Ascending aorta (tissue), 2 donors: ENCODE measurements at places on chromosomes 3 and 15. TPM values are rescaled to one million over a fixed set of nuclear protein-coding genes. Genes with fewer than 3 reads are reported as not detected.

DNA sequence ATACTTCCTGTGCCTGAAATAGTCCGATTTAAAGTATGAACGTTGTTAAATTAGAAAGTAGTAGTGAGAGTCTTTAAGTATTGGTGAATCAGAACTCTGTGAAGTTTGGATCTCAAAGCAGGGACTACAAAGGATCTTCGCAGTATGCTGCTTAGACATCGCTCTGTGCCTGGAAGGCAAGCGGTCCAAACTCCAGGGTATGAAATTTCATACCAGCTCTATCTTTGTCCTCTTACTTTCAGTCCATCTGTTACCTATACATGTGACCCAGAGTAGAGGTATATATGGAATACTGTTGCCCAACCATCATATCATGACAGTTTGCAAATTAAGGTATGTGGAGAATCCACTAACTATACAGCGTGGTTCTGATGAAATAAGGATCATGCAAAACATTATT is 34.5 kb downstream of the VPS8 start:
- no peaks in the 10 kb centered on the region for H3K4me1 ChIP-seq
- no peak overlapping the region for H3K4me3 ChIP-seq

DNA sequence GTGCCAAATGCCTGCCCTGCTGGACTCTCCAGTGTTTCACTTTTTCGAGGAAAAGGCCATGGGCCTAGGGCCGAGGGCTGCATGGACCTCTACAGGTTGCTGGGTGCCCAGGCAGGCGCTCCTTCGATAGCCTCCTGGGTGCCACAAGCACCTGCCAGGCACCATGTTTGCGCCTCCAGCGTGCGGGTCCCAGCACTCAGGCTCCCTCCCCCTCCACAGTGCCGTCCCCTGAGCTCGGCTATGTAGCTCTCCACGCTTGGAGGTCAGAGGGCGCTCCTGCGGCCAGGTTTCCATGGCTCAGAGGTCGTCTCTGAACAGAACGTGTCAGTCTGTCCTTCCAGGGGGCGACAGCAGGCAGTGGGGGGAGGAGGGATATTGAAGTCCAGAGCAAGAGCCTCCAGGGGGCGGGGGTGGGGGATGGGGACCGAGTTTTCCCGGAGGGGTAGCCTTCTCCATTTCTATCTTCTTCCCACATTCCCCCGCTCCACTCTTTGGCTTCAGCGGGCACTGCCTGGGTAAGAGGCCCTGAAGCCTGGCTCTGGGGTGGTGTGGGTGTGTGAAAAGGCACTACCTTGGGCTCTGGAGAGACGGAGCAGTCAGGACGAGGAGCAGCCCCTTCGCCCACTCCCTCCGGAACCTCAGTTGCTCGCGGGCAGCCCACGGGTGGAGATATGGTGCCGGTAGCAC is 3.6 kb downstream of the ONECUT1 start:
- peaks cover 12% of the 10 kb centered on the region for H3K4me1 ChIP-seq
- H3K36me3 ChIP-seq, result no peaks in the 10 kb centered on the region
- no peak for DNase-seq
- H3K4me3 ChIP-seq, result no peak overlapping the region
- H3K27me3 ChIP-seq, result peaks cover 41% of the 10 kb centered on the region

DNA sequence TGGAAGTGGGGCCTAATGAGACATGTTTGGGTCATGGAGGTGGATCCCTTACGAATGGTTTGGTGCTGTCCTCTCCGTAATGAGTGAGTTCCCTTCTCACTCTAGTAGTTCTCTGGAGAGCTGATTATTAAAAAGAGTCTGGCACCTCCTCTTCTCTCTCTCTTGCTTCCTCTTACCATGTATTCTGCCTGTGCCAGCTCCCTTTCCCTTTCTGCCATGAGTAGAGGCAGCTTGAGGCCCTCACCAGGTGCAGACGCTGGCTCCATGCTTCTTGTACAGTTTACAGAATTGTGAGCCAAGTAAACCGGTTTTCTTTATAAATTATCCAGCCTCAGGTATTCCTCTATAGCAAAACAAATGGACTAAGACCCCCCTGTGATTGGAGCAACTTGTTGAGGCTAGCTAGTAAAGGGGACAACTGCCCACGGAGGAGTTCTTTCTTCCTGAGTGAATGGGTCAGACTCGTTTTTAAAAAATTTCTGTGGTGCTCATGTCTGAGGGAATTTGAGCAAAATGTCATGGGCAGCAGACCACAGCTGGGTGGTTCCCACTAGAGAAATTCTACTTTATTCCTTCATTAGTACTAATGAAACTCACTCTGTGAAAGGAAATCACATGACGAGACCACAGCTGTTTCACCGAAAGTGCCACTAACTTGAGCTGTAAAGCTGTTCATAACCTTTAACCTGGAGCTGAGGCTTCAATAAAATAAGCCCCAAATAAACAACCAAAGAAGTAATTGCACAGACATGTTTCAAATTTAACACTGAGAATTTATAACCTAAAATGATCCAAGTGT is 210.0 kb downstream of the NFKBIZ start:
- H3K27me3 ChIP-seq, result no peaks in the 10 kb centered on the region
- H3K36me3 ChIP-seq, result no peaks in the 10 kb centered on the region
- no peak overlapping the region for H3K4me3 ChIP-seq

Gene CLDN16
- total RNA-seq, result not detected

GRCh38 chr3:27960133-27960532 is 238.0 kb upstream of the EOMES start:
- no peaks in the 10 kb centered on the region for H3K36me3 ChIP-seq
- no peaks in the 10 kb centered on the region for H3K4me1 ChIP-seq
- no peak for DNase-seq
- no peaks in the 10 kb centered on the region for H3K27me3 ChIP-seq
- H3K4me3 ChIP-seq, result no peak overlapping the region
- H3K27ac ChIP-seq, result no peak overlapping the region

DNA sequence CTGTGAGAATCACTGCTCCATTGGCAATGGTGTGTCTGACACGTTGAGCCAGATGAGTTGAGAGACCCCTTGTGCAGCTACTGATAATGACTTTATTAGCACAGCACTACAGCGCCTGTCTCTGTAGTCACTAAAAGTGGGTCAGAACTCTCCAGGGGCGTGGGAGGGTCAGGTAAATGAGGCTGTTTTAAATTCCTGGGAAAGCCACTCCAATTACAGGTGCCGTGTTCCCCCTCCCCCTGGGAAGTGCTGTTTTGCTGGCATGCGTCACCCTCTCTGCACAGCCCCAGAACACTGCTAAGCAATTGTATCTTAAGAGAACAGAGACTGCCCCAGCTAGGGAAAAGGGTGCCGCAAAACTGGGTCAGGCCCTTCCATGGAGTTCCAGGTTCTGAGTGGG is 21.5 kb upstream of the CPNE9 start:
- no peak for DNase-seq
- H3K4me1 ChIP-seq, result no peaks in the 10 kb centered on the region
- H3K4me3 ChIP-seq, result no peak overlapping the region
- peaks cover 96% of the 10 kb centered on the region for H3K36me3 ChIP-seq

DNA sequence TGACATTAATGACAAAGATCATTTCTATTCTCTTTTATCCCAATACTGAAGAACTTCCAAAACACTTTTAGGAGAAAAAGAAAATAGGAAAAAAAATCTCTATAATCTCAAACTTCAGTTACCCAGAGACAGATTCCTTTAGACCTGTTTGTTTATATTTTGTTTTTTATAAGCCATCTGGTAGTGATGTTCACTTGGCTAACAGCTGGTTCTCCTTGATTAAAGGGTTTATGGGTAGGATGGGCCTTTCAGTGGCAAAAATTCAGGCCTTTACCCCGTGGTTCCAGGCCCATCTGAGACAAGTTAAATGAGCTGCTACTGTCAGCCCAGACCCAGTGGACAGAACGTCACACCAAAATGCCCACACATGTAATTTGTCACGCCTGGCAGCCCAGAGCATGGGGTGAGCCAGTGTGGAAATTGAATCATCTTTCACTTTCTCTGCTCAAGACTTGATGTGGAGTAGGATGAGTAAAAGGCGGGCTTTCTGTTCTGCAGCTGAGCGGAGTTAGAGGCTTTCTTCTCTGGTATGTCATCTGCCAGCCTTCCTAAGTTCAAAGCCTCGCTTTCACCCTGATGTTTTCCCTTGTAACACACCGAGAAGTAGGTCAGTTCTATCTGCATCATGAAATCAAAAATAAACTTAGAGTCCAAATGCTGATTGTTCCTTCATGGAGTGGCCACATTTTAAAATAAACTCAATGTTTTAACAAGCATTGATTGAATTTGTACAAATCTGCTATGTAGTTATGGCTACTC is 62.5 kb upstream of the SKOR1 start:
- no peaks in the 10 kb centered on the region for H3K36me3 ChIP-seq
- H3K27ac ChIP-seq, result no peak overlapping the region
- DNase-seq, result no peak
- no peak overlapping the region for H3K4me3 ChIP-seq
- H3K27me3 ChIP-seq, result no peaks in the 10 kb centered on the region
